ENCODE measurements at places on chromosomes 7 and 10. TPM values are rescaled to one million over a fixed set of nuclear protein-coding genes. Genes with fewer than 3 reads are reported as not detected.
A peak's percentile ranks its signal among the peaks of the same experiment; 100 is the strongest.

TSPAN14 gene
- total RNA-seq, result 10.0 TPM

DNA sequence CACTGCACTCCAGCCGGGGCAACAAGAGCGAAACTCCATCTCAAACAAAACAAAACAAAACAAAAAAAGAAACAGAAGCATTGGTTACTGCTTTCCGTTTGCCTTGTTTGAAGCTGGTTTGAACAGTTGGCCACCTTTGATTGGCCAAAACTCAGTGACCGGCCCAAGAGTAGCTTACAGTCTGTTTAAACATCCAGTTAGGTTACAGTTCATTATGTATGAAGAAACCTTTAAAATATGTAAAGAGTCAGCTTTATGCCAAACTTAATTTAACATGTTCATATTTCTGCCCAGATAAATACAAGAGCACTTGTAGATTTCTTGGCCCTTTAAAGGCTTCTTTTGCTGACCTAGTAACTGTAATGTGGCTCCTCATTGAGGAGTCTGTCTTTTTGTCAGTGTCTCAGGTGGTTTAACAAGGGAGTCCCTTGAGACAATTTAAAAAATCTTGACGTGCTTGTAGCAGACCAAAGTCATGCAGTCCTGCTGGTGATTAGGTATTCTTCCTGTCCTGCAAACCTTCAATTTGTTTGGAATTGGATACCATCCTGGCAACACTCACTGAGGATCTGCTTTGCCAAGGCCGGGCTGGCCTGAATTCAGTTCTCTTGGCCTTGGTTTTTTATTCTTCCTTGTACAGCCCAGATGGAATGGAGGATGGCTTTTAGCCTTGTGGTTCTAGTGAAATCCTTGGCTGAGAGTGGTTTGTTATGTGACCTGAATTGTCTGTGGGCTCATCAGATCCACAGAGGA, 128.9 kb downstream of the PLXDC2 start:
- peak; percentile 19 for DNase-seq

PCGF6 gene
- total RNA-seq, result 31.0 TPM

- no peak for DNase-seq
Observed at GRCh38 chr7:113715981-113716856, 202.6 kb downstream of the PPP1R3A start.

- DNase-seq, result no peak
Observed at GRCh38 chr10:9800571-9800970, 1217.1 kb upstream of the CELF2 start.

DNA sequence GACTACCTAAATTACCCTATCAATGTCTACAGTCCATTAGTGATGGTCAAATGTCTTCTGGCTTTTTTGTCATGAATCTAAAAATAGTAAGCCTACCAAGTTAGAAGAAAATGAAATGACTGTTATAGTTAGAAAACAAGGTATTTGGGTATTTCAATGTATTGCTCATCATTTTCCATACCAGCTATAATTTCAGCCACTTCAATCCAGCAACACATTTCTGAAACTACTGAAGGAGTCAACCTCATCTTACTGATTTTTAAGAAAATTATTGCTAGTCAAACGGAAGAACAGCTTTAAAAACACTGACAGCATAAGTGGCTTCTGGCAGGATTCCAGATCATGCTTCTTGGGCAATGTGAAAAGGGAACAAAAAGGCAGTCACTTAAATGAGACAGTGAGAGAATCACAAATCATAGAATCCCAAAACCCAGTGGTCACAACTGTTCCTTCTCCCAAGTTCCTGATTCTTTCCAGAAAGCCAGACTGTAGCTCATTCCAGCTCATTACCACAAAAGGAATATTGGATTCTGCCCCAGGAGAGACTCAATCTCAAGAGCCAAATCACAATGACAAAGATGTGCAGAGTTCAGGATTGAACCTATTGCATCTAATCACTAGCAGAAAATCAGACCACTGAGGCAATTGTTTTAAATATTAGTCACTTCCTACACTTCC, 61.2 kb upstream of the LRRN3 start:
- DNase-seq, result no peak

DNA sequence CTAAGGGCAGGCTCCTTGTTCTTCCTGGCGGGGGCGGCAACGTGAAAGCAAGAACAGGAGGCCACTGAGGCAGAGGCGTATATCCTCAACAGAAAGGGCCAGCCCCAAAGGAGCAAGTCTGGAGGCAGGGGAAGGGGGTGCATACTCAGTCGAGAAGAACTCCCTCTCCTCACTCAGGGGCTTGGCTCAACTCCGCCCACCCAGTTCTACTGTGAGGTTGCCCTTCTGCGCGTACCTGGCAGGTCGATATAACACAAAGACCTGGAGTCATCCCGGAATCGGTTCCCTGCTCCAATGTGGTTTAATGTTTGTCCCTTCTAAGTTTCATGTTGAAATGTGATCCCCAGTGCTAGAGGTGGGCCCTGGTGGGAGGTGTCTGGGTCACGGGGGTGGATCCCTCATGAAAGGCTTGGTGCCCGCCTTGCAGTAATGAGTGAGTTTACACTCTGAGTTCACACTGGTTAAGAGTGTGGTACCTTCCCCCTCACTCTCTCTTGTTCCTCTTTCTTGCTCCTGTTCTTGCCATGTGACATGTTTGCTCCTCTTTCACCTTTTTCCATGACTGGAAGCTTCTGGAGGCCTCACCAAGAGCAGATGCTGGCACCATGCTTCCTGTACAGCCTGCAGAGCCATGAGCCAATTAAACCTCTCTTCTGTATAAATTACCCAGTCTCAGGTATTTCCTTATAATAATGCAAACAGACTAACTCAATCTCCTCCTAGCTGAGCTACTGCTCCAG, 32.6 kb downstream of the GSDME start:
- DNase-seq, result no peak

DIP2C gene
- total RNA-seq, result 10.7 TPM

GRCh38 chr7:19114551-19114855, 2.9 kb downstream of the TWIST1 start:
- no peak for DNase-seq

DNAH11 gene
- total RNA-seq, result not detected

DNA sequence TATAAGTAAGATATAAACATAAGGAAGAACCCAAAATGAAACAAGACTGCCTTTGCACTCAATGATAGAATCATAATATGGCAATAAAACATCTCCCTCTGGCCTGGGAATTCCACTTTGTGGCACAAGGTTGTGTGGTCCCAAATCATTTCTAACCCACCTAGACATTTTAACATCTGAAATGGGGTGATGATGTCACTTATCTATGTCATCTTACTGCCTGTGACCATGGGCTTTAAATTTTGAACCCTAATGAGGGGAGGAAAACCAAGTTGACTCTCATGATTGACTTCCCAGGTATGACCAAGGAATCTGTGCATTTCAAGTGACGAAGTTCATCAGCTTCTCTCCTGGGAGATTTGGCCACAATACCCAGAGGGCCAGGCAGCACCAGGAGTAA, 24.5 kb upstream of the ACSM6 start:
- no peak for DNase-seq

- no peak for DNase-seq
Observed at GRCh38 chr10:119029613-119030420, at the start of gene NANOS1. NANOS1 (plus strand) TSS chr10:119029714; CDS start chr10:119029802, 88 bp downstream.

DNA sequence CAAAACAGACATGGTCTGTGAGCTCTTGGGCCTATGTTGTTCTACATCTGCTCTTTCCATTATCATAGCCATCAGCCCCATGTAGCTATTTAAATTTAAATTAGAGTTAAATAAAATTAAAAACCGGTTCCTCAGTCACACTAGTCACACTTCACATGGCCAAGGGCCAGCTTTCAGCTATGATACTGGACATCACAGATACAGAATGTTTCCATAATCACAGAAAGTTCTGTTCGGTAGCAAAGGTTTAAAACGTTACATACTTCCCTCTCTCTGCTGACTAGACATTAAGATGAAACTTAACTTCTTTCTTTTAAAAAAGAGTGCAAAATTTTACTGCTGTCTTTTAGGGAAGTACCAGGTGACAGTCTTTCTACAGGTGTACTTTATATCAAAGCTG, 43.0 kb downstream of the SRPK2 start:
- no peak for DNase-seq

GRCh38 chr7:135784013-135784412, 35.4 kb upstream of the FAM180A start:
- no peak for DNase-seq

MKI67 gene
- total RNA-seq, result 15.0 TPM

- DNase-seq, result no peak
Observed at GRCh38 chr10:14259696-14260566, 70.8 kb downstream of the FRMD4A start.

DNA sequence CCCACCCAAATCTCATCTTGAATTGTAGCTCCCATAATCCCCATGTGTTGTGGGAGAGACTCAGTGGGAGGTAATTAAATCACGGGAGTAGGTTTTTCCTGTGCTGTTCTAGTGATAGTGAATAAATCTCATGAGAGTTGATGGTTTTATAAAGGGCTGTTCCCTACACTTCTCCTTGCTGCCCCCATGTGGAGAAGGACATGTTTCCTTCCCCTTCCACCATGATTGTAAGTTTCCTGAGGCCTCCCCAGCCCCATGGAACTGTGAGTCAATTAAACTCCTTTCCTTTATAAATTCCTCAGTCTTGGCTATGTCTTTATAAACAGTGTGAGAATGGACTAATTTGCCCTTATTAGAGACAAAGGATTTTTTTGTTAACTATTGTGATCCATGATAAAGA, 48.5 kb upstream of the MKX start:
- DNase-seq, result no peak

EBLN1 gene
- total RNA-seq, result not detected

ATP6V0A4 gene
- total RNA-seq, result not detected

DNA sequence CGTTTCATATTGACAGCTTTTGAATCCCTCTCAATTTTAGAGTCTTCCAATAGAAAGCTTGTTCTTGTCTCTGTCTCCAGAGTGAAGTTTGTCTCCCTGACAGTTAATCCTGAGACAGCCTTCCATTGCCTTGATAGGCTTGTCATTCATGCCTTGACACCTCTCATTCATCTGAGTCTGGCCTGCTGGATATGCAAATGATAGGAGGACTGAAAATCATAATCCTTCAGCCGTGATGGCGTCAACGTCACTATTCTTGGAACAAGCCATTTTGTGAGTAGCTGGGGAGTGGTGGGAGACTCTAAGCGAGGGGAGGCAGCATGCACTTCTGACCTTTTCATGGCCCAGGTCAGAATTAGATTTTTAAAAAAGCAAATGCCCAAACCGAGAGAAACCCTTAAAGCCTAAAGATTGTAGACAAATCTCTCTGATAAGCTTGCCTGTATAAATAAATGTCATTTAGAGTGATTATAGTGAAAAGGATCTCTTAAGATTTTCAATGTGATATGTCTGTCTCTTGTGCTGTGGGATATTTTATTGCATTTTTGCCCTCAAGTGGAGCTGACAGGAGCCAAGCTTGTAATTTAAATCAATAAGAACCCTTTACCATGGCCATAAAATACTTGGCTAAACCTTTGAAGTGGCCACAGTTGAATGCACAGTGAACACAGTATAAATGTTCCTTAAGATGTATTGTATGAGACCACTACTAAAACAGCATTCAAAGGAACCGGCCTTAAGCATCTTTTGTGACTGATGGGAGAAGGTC, 148.8 kb downstream of the SNX10 start:
- DNase-seq, result no peak

DNA sequence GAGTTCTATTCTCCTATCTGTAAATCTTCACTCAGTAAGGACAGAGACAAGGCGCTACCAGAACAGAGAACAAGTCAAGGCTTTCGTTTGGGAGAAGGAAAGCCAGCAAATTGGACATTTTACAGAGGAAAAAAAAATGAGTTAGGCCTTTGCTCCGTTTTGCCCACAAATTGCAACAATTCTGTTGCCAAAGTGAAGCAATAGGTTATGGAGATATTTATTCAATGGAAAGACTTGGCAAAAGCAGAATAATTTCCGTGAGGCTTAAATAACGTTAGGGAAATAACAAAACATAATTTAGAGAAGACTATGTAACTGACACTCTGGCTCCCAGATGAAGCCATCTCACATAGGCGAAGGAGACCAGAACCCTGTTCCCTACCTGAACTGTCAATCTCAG, 67.5 kb downstream of the MKX start:
- DNase-seq, result no peak

GRCh38 chr7:2393706-2394105, 9.7 kb upstream of the CHST12 start:
- no peak for DNase-seq

DNA sequence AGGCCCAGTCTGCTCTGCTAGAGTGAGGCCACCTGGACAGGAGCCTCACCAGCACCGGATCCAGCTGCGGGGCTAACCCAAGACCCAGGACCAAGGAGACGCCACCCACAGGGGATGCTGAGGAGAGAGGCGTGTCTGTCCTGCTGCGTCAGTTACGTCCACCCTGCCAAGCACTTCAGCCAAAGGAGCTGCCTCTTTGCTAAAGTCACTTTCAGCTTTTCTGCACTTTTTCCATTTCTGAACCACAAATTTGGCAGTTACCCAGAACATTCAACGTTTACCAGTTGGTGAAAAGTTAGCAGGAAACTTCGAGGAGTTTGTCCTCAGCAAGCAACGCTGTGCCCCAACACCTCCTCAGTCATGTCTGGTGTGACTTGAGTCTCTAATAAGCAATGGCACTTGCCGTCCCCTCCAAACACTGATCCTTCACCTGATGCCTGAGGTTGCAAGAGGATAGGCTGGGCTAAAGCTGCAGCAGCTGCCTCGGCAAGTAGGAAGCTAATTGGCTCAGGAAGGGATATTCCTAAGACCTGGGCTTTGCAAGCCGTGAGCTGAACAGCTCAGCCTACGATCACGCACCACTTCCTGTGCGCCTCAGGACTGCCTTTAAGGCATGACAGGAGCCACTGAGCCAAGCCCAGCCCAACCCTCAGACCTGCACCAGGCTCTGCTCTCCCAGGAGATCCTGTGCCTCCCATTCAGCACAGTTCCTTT, 40.1 kb downstream of the KCNH2 start:
- peak; percentile 58 for DNase-seq

DNA sequence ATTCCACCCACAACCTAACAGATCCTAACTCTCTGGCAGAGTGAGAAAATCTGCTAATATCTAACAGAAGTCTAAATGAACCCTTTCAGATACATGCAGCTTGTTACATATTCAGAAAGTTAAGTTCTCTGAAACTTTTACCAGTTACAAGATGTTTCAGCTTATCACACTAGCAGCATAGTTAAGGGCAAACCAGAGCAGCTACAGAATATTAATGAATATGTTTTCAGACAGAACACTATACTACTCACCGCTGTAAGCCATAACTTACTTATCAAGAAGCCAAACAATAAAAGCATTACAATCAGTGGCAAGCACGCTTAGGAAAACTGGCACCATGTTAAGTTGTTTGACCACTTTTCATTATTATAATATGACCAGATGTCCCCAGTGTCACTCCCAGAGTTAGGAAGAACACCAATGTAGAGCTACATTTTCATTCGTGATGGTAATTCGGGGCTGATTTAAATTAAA, 2.7 kb downstream of the ITGB1 start:
- DNase-seq, result no peak
